Pancreas (tissue), 10 donors: ENCODE measurements at places on chromosomes 7 and 10. TPM values are rescaled to one million over a fixed set of nuclear protein-coding genes. Genes with fewer than 3 reads are reported as not detected.
A peak's percentile ranks its signal among the peaks of the same experiment; 100 is the strongest.

FAM180A gene
- polyA plus RNA-seq: 0.12 TPM

- no peak for DNase-seq
Measured at GRCh38 chr7:50681432-50682045, 101.2 kb downstream of the GRB10 start.

DNA sequence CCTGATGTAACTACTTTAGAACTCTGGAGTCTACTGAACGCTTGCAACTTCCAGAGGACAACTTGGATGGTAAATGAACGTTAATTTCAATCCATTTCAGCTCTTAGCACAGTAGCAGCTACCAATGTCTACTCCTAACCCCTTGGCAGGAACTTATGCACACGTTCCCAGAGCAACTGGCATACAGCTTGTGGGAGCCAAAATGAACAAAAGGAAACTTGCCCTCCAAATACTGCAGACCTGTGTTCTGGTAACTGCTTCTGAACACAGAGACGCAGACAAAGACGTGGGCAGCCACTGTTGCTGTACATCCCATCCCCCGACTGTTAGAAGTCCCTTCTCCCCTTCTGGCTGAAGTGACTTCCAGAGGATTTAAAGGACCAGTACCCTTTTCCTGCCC is 61.3 kb downstream of the XPNPEP1 start:
- no peak for DNase-seq

TRIM73 gene
- polyA plus RNA-seq: 4.7 TPM

TMEM229A gene
- 0.12 TPM for polyA plus RNA-seq

- peak; percentile 72 for DNase-seq
Measured at GRCh38 chr7:70693686-70694433, 438.1 kb upstream of the GALNT17 start.

GRCh38 chr7:155972651-155973390 is 160.6 kb upstream of the SHH start:
- peak; percentile 28 for DNase-seq

- no peak for DNase-seq
Measured at GRCh38 chr10:128048819-128049210, 77.4 kb downstream of the MKI67 start.

CALHM3 gene
- 0.11 TPM for polyA plus RNA-seq

TMEM213 gene
- 0.30 TPM for polyA plus RNA-seq

DNA sequence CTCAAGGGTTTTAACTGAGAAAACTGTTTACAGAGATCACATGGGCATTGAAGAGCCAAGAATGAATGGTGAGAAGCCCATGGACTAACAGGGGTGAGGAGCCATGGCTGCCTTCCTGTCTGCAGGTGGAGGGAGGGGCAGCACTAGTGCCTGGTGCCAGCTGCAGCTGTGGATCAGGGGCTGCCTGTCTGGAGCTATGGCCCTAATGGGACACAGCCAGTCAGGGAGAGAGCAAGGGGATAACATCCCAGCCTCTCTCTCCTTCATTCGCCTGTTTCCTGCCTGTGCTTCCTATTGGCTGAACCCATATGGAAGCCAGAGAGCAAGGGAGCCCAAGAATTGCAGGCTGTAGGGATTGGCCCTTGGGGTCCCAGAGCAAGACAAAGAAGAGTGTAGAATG is 125.8 kb upstream of the GAD2 start:
- no peak for DNase-seq

TMEM139 gene
- polyA plus RNA-seq: 13.7 TPM

SHH gene
- polyA plus RNA-seq: 0.08 TPM

DNA sequence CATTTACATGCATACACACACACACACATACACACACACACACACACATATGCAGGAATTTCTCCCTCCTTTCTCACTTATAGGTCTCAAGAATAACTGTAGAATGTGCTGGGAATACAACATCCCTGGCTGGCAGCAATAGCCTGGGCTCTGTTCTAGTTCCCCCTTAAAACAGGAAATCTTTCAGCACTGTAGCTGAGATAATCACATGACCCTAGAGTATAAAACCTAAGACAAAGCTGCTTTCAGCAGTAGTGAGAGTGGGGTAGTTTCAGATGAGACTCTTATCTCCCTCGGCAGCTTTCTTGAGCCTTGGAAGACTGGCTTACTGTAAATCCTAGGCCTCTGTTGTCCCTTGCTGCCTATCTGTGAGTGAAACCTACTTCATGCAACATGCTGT is 137.4 kb upstream of the AKR1E2 start:
- no peak for DNase-seq

DNA sequence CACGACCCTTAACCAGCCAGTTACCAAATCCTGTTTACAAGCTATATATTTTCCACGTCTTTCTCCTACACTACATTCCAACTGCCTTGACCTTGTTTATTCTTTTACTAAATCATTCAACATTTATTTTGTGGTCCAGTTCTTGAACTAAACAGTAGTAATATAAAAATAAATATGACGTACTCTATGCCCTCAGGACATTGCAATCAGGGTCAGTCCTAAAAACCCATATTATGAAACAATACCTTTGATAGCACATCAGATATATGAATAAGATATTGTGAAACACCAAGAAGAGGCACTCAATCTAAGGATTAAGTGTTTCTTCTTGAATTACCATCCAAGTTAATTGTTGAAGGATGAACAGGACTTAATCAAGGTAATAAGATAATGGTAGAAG is 52.5 kb upstream of the WNT16 start:
- no peak for DNase-seq

TMEM60 gene
- 11.6 TPM for polyA plus RNA-seq

DNA sequence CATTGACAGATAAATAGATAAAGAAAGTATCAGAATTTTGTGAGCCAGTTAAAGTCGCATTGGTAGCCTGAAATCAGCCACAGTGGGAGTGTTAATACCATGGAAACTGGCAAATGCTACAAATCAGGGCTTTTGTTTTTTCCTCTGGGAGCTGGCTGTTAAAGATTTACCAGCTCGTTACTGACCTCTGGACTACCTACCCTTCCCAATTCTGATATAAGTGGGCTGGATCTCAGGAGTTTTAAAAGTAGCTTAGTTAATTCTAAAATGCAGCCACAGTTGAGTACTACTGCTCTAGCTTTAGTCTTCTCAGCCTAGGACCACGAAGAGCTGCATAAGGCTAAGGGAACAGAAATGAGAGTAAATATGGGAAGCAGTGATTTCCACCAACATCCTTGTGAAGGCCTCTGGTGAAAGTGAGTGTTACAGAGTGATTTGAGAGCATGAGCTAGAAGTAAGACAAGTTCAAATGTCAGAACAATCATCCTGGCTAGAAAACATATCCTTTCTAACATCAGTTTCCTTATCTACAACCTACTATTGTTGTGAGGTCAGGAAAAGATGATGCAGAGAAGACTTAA is 53.2 kb downstream of the A1CF start:
- no peak for DNase-seq

PAX2 gene
- 0.07 TPM for polyA plus RNA-seq

DNA sequence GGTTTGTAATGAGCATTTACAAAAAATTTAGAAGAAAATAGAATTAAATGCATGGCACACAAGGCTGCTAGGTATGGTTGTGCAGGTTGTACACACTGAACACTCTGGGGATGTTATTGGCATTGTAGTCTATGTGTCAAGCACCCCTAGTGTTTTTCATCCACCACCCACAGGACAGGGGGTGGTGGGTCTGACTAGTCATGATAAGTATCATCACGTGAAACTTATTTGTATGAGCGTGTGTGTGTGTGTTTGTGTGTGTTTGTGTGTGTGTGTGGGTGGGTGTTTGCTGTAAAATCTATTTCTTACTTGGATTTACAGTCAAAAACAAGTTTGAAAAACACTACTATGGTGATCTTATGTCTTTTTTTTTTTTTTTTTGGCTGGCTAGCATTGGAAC is 66.5 kb downstream of the MAP3K8 start:
- DNase-seq: no peak

MLXIPL gene
- 176 TPM for polyA plus RNA-seq
